NCI-H1092 treated with DMSO at 0.1 percent for 48 hours (cell line): ENCODE measurements at places on chromosomes 1 and 21.

DNA sequence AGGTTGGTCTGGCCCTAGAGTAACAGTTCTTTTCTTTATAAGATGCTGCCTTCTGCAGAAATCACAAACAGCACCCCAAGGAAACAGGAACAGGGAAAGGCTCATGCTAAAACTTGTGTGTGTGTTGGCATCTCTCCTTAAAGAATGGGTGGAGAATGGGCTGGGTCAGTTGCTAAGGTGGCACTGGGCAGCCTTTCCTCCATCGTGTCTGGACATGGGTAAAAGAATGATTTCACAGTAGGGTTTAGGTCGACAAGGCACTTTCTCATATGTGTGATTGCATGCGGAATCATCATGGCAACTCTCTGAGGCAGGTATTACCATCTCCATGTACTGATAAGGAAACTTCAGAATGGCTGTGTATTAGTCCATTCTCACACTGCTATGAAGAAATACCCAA lies 40.3 kb downstream of the LRRN2 start:
- no peak for DNase-seq

DNA sequence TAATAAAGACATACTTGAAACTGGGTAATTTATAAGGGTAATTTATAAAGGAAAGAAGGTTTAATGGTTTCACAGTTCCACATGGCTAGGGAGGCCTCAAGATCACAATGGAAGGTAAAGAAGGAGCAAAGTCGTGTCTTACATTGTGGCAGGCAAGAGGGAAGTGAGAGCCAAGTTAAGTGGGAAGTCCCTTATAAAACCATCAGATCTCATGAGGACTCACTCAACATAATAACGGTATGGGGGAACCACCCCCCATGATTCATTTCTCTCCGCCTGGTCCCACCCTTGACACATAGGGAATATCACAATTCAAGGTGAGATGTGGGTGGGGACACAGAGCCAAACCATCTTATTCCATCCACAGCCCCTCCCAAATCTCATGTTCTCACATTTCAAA lies 76.8 kb upstream of the ZNF678 start:
- no peak for DNase-seq

DNA sequence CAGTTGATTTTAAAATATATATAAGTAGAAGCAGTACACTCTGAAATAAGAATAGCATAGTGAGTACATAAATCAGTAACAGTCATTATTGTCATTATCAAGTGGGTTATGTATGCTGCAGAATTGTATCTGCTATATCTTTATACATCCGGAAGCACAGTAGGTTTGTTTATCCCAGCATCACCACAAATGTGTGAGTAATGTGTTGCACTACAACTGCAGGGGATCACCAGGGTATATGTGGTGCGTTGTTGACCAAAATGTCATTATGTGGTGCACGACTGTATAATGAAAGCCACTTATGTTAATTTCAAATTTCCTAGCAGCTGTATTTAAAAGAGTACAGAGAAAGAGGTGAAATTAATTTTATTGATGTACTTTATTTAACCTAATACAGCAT lies 87.7 kb upstream of the GADD45A start:
- DNase-seq = no peak

GRCh38 chr1:21952786-21953520 lies 15.8 kb upstream of the HSPG2 start:
- DNase-seq = no peak

DNA sequence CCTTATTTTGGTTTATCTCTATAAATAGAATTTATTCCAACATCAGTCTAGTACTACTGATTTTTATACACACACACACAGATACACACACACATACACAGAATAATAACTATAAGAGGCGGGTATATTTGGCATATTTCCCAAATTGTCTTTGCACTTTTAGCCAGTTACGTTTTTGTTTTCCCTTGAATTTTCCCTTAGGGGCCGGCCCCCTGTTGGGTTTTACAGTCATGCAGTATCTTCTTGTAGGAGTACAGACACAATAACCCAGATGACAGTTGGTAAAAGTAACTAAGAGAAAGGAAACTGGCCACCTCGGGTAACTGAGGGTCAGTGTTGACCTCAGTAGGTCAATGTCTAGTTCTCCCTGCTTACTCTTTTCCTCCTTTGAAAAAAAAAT lies 50.9 kb downstream of the DISP1 start:
- DNase-seq = no peak

- no peak for DNase-seq
Observed at GRCh38 chr1:27656157-27656893, 15.7 kb downstream of the IFI6 start.

GRCh38 chr1:93702111-93702827 lies 20.6 kb upstream of the BCAR3 start:
- DNase-seq = peak; percentile 24

GRCh38 chr21:36323032-36323431 lies 3.0 kb downstream of the MORC3 start:
- no peak for DNase-seq

- no peak for DNase-seq
Observed at GRCh38 chr1:43776043-43776761, 68.9 kb downstream of the ST3GAL3 start.

DNA sequence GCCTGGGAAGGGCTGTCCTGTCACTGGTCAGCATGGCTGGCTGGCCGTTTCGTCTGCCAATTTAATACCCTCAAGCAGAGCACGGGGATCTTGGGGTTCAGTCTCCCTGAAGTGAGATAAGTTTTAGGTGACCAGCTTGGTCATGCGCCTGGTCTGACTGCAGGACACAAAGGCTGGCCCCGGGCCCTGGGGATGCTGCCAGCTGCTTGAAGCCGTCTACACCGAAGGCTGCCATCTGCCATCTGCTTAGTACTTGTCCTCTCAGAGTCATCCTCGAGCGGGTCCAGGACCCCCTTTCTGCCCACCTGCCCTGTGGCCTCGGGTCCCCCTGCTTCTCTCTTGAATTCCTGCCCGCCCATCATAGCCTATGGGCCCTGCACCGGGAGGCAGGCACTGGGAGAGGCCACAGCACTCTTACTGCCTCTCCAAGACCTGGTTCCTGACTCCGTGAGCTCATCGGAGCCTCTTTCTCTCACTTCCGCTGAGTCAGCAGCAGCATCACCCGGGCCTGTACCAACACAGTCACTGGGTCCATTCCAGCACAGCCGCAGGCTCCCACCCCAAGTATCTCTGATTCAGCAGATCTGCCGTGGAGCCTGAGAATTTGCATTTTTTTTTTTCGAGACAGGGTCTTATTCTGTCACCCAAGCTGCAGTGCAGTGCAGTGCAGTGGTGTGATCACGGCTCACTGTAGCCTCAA lies 7.0 kb downstream of the FBLIM1 start:
- no peak for DNase-seq

- no peak for DNase-seq
Observed at GRCh38 chr21:30953605-30954004, 72.2 kb upstream of the KRTAP11-1 start.

GRCh38 chr1:211305044-211305443 lies 21.6 kb upstream of the TRAF5 start:
- no peak for DNase-seq

- DNase-seq = no peak
Observed at GRCh38 chr1:155888481-155888880, 22.7 kb downstream of the RIT1 start.

DNA sequence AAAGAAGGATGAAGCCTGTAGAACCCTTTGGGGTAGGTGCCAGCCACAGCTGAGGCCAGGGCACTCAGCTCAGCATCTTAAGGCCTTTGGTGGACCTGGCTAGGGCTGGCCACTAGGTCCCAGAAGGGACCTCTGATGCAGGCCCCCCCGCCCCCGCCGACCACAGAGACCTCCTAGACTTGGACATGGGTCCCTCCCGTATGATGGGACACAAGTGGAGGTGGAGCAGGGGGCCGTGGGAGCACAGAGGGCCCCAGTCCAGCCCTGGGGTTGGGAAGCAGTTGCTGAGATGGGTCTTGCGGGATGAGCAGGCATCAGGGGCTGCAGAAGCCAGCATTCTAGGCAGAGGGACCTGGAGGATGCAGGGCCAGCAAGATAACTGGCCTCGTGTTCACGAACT lies 3.2 kb downstream of the B4GALT2 start:
- DNase-seq = no peak

GRCh38 chr1:47608296-47608875 lies 170.5 kb downstream of the FOXD2 start:
- no peak for DNase-seq

DNA sequence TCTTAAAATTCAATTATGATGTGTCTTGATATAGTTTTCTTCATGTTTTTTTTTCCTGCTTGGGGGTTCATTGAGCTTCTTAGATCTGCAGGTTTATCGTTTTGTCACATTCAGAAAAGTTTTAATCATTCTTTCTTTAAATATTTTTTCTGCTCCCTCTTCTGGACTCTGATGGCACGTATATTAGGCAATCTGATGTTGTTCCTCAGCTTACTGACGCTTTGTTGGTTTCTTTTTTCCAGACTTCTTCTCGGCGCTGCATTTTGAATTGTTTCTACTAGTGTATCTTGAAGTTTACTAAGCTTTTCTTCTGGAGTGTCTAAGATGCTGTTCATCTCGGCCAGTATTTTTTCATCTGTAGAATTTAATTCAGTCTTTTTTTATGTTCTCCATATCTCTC lies 44.8 kb upstream of the FMOD start:
- no peak for DNase-seq

DNA sequence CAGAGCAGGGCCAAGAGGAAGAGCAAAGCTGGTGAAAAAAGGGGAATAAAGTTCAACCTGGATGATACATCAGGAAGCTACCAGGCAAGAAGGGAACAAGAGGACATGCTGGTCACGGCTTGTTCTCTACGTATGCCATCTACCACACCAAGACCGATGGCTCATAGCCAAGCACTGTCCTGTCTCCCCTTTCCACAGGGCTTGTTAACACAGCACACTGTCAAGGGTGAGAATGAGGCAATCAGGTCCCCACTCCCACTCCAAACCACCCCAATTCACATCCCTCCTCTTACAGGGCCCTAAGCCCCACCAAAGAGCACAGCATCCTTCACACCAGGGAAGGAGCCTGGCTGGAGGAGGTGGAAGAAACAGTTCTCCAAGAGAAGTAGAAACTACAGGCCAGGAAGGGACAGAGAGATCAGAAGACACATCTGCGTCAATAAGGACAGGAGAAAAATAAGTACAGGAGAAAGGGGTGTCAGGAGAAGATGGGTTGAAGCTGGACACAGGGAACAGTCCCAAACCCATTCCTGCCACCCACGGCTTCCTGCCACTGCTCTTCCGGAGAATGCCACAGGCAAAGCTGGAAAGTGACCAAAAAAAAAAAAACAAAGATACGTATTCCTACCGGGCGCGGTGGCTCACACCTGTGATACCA lies 923 bp upstream of the SHC1 start:
- no peak for DNase-seq

- DNase-seq = no peak
Observed at GRCh38 chr1:94199398-94199797, 38.0 kb downstream of the ARHGAP29 start.

GRCh38 chr1:21294266-21294989 lies 4.2 kb upstream of the ECE1 start:
- no peak for DNase-seq

DNA sequence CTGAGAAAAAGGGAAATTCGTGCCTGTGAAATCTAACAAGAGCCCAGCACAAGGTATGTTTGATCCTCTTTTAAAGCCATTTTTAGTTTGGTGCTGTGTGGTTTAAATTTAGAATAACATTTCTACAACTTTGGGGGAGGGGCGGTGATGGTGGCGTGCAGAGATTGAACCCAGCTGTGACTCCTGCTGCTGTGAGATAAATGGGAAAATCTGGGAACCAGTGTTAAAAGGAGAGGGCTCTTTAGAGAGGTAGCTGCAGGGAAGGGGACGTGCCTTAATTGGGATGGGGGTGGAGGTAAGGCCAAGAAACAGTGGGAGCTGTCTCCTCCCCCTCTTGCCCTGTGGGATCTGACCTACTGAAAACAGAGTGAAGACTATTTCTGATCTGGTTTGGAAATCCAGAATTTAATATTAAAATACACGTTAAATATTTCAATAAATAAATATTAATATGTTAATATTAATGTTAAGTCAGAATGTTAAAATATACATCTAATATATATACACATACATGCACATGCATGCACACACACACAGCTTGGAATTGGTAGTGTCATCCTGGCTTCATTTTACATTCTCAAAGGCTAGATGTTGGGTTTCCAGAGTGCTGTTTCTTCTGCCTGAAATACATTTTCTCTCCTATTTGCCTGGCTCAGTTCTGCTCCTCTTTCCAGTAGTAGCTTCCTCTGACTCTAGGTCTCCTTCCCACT lies 30.1 kb upstream of the DNAJC6 start:
- DNase-seq = no peak

- no peak for DNase-seq
Observed at GRCh38 chr21:27380303-27380702, 413.4 kb upstream of the ADAMTS5 start.

GRCh38 chr1:76864383-76864782 lies 2.9 kb upstream of the ST6GALNAC5 start:
- no peak for DNase-seq

DNA sequence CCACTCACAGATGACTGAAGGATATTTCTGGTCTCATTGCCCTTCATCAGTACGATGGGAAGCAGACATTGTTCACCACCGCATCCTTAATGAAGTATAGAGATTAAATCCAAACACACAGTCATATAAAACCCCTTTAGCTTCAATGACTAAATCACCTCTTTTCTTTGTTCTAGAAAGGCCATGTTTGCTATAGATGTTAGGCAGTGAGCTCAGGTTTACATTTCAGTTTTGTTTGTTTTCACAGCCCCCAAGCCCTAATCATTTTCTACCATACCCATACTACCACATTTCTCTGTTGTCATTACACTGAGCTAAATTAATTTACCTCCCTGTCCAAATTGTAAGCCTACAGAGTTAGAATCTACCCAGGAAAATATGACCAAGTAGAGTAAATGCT lies 385.1 kb downstream of the NTNG1 start:
- peak; percentile 72 for DNase-seq

- DNase-seq = no peak
Observed at GRCh38 chr1:204181116-204181515, 15.0 kb upstream of the REN start.

DNA sequence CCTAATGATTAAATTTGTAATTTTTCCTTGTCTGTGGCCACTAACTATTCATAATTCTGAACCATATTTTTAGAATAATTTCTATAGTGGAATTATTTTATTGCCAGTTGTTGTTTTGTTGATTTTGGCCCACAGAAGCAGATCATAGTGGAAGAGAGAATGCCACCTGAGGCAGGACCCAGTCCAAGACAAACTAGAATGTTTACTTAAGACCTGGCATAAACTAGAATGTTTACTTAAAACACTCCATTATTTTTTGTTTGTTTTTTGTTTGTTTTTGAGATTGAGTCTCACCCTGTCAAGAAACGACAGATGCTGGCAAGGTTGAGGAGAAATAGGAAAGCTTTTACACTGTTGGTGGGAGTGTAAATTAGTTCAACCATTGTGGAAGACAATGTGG lies 310.2 kb downstream of the MRPL39 start:
- DNase-seq = peak; percentile 69

DNA sequence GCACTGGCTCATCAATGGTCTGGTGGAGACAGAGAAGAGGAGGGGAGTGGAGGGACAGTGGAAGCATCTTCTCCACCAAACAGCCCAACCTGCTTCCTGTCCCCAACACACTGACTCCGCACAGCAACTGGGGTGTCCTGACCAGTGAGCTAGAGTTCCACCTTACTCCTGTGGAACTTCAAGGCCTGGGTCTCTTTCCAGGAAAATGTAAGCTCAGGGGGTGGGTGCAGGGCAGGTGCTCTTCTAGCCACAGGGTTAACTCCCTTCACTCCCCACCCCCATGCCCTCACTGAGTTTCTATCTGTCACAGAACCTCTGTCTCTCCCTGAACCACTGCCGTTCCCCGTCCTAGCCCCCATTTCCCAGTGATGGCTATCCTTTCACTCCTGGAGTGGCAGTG lies 876 bp downstream of the MOB3C start:
- DNase-seq = no peak
